ENCODE measurements at places on chromosomes 11 and 22.

DNA sequence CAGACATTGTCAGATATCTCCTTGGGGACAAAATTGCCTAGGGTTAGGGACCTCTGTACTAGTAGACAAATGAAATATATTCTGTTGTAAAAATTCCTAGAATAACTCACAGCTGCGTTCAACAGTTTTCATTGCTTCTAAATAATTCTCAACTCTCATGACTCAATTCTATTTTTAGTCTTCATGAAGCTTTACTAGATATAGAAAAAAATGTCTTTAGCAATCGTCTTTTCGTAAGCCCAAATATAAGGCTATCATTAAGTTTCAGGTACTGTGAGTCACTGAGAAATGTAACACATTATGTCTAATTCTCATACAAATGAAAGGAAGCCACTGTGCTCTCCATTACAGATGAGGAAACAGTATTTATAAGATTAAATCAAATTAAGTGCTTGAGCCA is 6.4 kb downstream of the MMP12 start:
- no peak for DNase-seq

DNA sequence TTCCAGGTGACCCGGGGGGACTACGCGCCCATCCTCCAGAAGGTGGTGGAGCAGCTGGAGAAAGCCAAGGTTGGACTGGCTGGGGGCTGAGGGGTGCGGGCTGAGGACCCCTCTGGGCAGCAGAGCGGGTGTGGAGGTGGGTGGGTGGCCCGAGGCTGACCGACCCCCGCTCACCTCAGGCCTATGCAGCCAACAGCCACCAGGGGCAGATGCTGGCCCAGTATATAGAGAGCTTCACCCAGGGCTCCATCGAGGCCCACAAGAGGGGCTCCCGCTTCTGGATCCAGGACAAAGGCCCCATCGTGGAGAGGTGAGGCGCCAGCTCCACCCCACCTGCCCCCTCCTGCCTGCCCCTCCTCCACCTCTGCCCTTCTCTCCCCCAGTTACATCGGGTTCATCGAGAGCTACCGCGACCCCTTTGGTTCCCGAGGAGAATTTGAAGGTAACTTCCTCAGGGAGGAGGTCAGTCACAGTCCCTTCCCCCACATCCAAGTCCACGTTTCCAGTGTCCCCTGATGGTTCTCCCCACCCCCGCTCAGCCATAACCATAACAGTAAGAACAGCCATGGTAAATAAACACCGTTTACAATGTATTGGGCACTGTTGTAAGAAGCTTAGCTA is 11.2 kb downstream of the DPP3 start:
- no peak for DNase-seq

DNA sequence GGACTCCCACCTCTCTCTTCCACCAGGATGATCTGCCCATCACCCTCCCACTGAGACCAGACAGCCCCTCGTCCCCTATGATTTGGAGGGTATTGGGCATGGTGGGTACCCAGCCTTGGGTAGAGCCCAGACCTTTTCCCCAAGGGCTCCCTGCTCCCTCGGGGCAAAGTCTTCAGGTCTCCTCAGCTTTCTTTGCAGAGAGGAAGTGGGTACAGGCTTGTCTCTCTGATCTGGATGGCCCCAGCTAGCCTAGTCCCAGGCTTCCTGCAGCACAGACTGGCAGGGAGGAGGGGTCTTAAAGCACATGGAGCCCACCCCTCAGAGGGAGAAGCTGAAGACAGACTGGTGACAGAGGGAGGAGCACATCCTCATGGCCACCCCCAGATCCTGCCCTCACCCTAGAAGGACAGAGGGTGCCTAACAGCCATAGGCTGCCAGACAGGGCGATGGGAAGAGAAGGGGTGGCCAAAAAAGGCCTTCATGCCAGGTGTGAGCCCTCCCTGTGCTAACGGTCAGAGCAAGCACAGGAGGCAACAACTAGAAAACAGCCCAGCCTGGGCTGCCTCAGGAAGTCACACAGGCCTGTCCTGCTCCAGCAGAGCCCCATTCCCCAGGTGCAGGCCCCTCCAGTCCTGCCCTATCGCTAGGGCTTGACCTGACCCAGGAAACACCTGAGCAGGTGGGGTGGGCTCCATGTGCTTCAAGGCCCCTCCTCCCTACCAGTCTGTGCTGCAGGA is 30.4 kb downstream of the SLC22A12 start:
- no peak for DNase-seq

DNA sequence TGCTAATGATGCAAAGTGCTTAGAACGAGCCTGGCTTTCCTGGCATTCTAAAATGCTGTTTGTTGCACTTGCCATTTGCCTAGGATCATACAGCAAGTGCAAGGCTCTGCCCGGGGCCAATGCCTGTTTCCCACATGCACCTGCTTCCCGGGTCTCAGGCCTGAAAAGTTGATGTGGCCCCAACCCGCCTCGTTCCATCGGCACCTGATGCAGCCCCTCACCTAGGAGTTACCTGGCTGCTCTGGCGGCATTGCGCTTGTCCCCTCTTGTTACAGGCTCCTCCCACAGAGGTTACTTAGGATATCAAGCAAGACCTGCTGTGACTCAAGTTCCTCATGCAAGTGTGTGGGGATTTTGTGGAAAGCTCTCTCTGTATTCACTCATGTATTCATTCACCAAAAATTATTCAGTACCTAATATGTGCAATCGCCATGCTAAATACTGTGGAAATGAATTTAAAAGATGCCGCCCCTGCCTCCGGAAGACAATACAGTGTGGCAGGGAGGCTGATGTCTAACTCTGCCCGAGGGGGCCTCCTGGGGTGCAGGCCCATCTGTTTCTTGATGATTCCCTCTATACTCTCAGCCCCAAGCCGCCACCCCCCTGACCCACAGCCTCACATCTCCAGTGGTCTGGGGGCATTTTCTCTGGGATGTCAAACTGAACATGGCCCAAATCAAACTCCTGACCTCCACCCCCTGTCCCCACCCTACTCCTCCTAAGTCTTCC is 184.5 kb downstream of the EFCAB6 start:
- DNase-seq: no peak

DNA sequence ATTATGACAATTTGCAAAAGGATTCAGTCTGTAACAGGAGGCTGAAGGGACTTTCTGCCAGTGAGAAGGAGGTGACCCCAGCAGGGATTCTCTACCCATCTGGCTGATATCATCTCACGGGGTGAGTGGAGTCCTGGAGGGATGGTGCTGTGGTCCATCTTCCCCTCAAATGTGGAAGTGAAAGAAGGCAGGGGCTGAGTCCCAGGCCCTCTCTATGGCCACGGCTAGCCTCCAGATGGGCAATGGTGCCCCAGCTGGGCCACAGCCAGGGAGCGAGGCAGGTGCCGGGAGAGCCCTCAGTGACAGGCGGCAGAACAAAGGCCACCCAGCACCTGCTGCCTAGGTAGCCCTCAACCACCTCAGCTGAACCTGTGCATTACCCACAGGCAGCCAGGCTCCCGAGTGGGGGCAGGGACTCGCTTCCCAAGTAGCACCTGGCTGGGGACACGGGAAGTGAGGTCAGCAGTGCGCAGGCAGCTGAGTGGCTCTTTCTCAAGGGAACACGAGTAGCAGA is 6.7 kb downstream of the NECTIN1 start:
- DNase-seq: no peak

DNA sequence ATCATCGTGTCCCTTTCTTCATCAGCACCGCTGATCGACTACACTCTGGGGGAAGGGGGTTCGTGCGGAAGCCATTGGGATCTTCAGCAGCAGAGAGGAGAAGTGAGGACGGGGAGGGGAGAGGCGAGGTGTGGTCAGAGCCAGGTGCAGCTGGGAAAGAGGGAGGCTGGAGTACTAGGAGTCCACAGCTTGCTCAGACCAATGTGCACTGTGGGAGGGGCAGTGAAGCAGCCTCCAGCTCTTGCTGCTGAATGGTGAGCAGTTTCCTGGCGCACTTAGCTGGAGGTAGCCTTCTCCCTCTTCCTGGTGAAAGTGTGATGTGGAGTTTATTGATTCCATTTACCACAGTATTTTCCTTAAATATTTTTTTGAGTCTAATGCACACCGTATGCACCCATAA is 99.0 kb upstream of the NECTIN1 start:
- no peak for DNase-seq

- no peak for DNase-seq
These were observed 63.5 kb upstream of the WNT11 start for GRCh38 chr11:76269661-76270261.

DNA sequence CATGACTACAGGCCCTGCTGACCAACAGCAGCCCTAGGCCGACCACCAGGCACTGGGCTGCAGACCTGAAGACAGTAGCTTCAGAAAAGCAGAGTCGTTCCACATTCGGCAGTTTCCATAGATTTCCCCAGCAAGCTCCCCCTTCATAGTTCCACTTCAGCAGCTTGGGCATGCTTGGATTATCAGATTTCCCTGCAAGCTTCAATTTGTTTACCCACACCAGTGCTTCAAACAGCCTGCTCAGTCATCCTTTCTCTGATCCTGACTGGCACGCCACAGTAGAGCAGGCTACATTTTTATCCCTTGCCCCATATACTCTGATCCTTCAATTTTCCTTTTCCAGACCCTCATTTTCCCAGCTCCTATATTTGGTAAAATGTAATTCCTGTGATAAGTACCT is 51.1 kb upstream of the CFAP300 start:
- no peak for DNase-seq

GRCh38 chr22:24067587-24068376 is 56.7 kb downstream of the CABIN1 start:
- no peak for DNase-seq

GRCh38 chr11:65915821-65916251 is 3.0 kb downstream of the C11orf68 start:
- no peak for DNase-seq

DNA sequence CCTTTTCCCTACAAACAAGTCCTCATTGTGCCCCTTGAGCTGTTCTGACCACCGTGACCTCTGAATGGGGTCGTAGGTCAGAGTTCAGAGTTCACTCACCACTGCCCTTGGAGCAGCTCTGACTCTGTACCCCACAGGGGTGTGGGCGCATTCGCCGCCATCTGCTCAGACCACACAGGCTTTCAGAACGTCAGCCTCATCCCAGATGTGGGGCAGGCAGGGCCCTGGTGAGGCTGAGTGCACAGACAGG is 14.8 kb upstream of the MUC5B start:
- no peak for DNase-seq

GRCh38 chr22:41674846-41675340 is 13.8 kb downstream of the SNU13 start:
- no peak for DNase-seq

DNA sequence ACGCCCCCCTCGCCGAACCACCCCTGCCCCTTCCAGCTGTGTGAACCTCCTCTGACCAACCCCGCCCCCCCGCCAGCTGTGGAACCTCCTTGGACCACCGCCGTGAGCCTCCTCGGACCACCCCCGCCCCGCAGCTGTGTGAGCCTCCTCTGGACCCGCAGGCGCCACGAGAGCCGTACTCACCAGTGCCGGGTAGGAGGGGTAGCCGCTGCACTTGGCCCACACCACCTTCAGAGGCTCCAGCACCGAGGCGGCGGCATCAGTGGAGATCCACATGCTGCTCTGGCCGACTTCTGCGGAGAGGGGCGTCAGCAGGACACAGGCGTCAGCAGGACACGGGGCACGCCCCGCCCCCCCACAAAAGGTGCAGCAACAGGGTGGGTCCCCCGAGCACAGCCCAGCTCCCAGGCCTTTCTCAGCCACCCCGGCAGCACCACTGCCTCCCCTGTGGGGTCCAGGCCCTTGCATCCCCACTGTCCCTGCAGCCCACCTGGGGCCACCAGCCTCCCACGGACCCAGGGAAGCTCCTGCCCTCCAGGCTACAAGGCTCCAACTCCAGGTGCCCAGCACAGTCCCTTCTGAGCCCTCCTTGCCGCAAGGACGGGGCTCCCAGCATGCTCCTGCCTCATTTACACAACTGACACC is 51.7 kb downstream of the BRD1 start:
- no peak for DNase-seq

GRCh38 chr22:38873469-38874411 is 1.7 kb upstream of the CBX6 start:
- peak; percentile 81 for DNase-seq

DNA sequence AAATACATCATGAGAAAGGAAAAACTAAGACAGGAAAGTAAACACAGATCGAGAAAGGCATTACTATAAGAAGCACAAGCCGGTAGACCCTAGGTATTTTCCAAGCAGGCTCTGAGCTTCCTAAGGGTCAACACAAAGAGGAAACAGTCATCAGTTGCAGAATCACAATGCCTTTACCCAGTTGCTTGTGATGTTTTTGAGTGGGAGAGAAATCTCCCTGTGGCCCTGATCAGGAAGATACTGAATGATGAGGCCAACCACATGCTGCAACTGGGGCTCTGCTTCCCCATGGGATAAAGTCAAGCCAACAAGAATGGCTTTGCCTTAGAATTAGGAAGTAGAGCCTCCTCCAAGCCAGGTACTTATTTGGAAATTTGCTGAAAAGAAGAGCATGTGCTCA is 132.6 kb downstream of the MICAL2 start:
- DNase-seq: no peak

DNA sequence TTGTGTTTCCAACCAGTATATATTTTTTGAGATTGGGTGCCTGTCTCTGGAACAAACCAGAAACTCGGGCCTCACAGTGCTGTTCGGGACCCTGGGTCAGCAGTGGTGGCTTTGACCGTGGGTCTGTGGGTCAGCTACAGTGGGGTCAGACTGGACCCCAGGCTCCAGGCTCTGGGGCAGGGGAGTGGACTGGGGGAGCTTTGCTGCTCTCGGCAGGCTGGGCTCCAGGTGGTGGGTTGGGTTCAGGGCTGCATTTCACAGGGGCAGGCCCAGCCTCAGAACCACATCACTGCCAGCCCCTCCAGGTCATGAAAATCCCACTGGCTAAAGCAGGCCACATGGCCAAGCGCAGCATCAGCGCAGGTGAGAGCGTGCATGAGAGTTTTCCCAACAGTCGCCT is 1279.3 kb downstream of the BRD1 start:
- no peak for DNase-seq

DNA sequence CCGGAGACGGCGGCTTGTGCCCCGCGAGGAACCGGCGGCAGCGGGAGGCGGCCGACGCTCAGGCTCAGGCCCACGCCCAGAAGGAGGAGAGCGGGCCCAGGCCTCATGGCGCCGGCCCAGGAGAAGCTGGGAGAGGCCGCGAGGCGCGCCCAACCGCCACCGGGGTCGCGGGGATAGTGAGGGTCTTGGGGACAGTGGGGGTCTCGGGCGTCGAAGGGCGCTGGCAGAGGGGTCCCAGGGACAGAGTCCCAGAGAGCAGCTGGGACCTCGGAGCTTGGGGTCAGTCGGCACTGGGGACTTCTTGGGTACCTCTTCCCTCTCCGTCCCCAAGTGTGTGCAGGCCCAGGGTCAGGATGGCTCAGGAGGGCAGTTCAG is at the start of gene PKDREJ:
TSS of gene PKDREJ (minus strand) at position 128 of the 375 bp plus-strand sequence. CDS start at position 107, 21 bp downstream.
- no peak for DNase-seq
